ENCODE measurements at places on chromosomes 1 and 21.

- no peak for DNase-seq
Observed at GRCh38 chr21:35368326-35368725, 319.2 kb upstream of the RUNX1 start.

GRCh38 chr1:38569932-38570656 is 289.5 kb downstream of the RRAGC start:
- no peak for DNase-seq

- DNase-seq: no peak
Observed at GRCh38 chr1:244196571-244197285, 145.6 kb downstream of the ZBTB18 start.

DNA sequence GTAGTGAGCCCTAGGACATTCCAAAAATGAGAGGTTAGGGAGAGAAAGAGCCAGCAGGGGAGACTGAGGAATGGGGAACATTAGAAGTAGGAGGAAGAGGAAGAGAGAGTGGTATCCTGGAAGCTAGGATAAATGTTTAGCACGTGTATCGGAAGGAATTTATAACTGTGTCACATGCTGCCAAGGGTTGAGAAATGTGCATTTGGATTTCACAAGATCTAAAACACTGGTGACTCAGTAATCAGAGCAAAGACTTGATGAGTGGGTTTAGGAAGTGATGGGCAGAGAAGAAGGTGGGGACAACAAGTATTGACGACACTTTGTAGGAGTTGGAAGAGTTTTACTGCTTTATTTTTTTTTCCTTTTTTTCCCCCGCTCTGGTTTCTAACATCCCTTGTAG is 193.9 kb downstream of the FMN2 start:
- DNase-seq: no peak

DNA sequence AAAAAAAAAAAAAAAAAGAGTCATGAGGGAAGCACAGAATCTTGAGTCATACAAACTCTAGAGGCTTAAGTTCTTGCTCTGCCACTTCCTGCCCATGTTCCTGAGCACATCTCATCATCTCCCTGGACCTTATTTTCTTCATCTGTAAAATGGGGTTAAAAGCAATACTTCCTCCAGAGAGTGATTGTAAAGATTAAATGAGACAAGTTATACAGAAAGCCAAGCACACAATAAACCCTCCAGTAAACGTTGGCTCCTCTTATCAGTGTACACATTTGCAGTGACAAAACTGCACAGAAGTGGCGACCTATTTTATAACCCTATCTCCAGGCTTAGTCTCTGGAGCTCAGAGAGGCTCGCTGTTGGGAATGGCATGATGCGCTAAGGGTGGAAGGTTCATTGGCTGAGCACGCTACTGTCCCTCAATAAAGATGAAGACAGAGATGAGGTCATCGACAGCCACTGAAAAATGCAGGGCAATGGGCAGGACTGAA is 82.1 kb downstream of the RRAGC start:
- no peak for DNase-seq

- no peak for DNase-seq
Observed at GRCh38 chr1:84143796-84144565, at the start of gene PRKACB. Gene PRKACB (plus strand): TSS chr1:84144271. CDS start chr1:84144362, 91 bp downstream.
